GM23338 (cell line): ENCODE measurements at places on chromosomes 7 and 10.
A peak's percentile ranks its signal among the peaks of the same experiment; 100 is the strongest.

DNA sequence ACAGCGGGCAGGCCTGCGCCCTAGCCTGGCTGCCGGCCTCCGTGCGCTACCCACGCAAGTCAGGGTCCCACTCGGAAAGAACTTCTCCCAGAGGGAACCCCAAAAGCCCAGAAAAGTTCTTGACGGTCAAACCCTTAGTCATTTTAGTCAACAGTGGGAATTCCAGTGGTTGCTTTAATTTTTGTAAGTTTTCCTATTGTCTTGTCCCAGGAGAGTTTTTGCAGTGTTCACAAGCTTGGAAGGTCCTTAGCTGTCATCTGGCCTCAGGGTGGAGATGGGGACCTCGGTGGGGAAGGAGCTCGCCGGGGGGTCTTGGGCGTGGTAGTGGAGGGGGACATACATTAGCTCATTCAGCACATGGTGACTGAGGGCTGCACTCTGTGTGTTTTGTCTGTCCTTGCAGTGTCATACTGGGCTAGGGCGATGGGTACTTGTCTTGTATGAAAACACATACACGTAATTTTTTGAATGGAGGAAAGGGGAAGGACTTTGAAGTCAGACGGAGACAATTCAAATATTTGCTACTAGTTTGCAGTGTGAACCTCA is 736 bp downstream of the MINDY4 start:
- peak overlapping the region; percentile 97 for H3K4me3 ChIP-seq
- H3K4me1 ChIP-seq: peaks cover 6% of the 10 kb centered on the region; the same call in 1 of the 2 replicates
- no peak for DNase-seq
- no peak overlapping the region for H3K27ac ChIP-seq
- H3K36me3 ChIP-seq: no peaks in the 10 kb centered on the region

DNA sequence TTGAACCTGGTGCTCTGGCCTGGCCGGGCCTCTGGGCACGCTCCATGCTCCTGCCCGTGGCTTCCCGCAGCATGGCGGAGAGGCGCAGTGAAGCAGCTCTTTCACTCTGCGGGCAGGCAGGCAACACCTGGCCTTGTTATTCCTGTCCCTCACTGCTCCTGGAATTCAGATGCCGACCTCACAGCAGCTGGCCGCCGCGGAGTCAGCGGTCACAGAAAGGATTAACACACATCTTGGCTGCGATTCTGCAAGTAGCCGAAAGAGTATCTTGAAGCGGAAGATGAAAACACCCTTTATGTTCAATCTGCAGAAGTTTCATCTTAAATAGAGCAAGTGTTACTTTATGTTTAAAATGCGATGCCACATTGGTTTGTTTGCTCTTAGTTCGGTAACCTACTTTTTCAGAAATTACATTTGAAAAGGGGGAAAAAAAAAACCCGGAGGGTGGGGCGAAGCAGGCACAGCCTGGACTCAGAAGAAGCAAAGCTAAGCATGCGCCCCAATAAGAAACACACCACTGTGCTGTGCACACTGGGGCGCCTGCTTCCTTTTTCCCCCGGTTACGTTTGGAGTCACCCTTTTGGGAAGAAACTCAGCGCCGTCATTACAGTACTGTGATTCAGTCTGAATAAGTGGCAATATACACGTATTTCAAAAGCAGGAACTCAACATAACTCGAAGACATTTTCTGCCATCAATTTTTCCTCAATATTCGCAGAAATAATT is 42.3 kb downstream of the BRI3 start:
- H3K27me3 ChIP-seq: no peaks in the 10 kb centered on the region
- H3K36me3 ChIP-seq: no peaks in the 10 kb centered on the region
- peak; percentile 80 for DNase-seq
- peaks cover 16% of the 10 kb centered on the region for H3K4me1 ChIP-seq
- H3K4me3 ChIP-seq: peak overlapping the region; percentile 40

DNA sequence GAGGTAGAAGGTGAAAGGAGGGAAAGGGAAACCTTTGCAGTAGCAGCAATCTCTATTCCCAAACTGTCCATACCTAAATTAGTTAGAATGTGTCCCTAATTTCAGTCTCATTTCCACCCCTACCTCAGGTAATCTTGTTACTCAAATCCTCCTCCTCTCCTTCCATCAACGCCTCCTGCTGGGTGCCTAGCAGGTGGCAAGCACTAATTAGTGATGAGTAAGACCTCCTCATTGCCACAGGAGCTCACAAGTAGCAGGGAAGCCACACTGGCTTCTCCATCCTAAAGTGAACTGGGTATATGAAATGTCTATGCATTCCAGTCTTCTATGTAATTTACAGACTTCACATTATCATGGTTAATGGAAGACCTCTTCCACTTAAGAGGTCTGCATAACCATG is 25.7 kb upstream of the FAM133B start:
- H3K4me3 ChIP-seq: no peak overlapping the region
- peak; percentile 15 for DNase-seq
- no peaks in the 10 kb centered on the region for H3K36me3 ChIP-seq
- no peaks in the 10 kb centered on the region for H3K4me1 ChIP-seq
- no peak overlapping the region for H3K27ac ChIP-seq

- H3K36me3 ChIP-seq: no peaks in the 10 kb centered on the region
- H3K4me1 ChIP-seq: no peaks in the 10 kb centered on the region
- no peak overlapping the region for H3K4me3 ChIP-seq
- no peaks in the 10 kb centered on the region for H3K27me3 ChIP-seq
- DNase-seq: no peak
Measured at GRCh38 chr10:72573079-72573478, 52.8 kb downstream of the MICU1 start.

- H3K4me1 ChIP-seq: no peaks in the 10 kb centered on the region
- H3K27me3 ChIP-seq: no peaks in the 10 kb centered on the region
- no peak overlapping the region for H3K27ac ChIP-seq
- H3K4me3 ChIP-seq: no peak overlapping the region
Measured at GRCh38 chr10:19947215-19947614, 131.0 kb downstream of the PLXDC2 start.

- no peaks in the 10 kb centered on the region for H3K27me3 ChIP-seq
- no peaks in the 10 kb centered on the region for H3K4me1 ChIP-seq
- H3K4me3 ChIP-seq: no peak overlapping the region
- no peaks in the 10 kb centered on the region for H3K36me3 ChIP-seq
Measured at GRCh38 chr7:81682873-81683272, 87.0 kb downstream of the HGF start.

- peaks cover 7% of the 10 kb centered on the region; the same call in 1 of the 2 replicates for H3K36me3 ChIP-seq
- no peak overlapping the region for H3K27ac ChIP-seq
- peaks cover 43% of the 10 kb centered on the region for H3K4me1 ChIP-seq
- no peak for DNase-seq
- H3K4me3 ChIP-seq: peak overlapping the region; percentile 93
Measured at GRCh38 chr10:110500515-110500905, 2.8 kb downstream of the DUSP5 start.

DNA sequence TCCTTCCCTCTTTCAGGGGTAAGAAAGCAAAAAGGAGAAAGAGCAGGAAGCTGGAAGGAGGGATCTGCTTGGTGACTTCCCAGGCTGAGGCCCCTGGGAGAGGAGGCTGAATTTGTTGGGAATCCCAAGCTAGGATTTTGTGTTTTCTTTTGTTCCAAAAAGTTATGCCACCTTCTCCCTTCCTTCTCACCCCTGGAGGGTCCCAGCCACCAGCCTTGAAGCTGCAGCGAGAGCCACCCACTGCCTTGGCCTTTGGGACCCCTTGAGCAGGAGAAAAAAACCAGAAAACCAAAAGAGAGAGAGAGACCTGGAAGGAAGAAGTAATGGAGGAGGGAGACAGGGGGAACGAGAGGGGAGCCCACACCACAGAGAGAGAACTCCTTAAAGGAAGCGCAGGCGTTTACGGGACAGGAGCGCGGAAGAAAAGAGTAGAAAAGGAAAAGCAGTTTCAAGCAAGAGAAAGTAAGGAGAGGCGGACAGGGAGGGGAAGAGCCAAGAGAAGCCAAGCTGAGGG is 7.2 kb downstream of the VAX1 start:
- peak overlapping the region; percentile 55 for H3K4me3 ChIP-seq
- H3K4me1 ChIP-seq: peaks cover 61% of the 10 kb centered on the region
- H3K27ac ChIP-seq: no peak overlapping the region
- H3K36me3 ChIP-seq: no peaks in the 10 kb centered on the region

- no peak overlapping the region for H3K27ac ChIP-seq
- H3K27me3 ChIP-seq: no peaks in the 10 kb centered on the region
- no peaks in the 10 kb centered on the region for H3K36me3 ChIP-seq
Measured at GRCh38 chr7:140027858-140028257, 34.9 kb downstream of the PARP12 start.

DNA sequence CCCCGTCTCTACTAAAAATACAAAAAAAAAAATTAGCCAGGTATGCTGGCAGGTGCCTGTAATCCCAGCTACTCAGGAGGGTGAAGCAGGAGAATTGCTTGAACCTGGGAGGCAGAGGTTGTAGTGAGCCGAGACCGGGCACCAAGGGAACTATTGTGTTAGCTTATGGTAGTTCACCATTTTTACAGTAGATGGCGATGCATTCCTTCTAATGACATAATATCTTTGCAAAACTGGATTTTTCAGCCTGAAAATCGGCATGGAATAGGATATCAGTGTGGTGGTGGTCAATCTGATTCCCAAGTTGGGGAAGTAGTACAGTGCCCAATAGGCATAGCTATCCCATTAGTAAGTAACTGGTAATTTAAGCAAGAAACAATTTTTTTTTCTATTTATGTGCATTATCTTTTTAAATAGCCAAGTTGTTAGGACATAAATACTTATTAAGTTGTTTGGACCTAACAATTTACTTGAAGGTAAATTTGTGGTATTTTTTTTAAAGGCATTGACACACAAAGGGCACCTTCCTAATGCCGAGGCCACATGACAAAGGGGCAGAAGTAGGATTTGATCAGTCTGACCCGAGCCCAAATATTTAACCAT is 17.6 kb upstream of the IMPDH1 start:
- peak; percentile 88 for DNase-seq
- no peaks in the 10 kb centered on the region for H3K27me3 ChIP-seq
- peaks cover 8% of the 10 kb centered on the region; the same call in 1 of the 2 replicates for H3K4me1 ChIP-seq

GRCh38 chr10:110336111-110336721 is 31.5 kb upstream of the SMNDC1 start:
- H3K36me3 ChIP-seq: no peaks in the 10 kb centered on the region
- peaks cover 16% of the 10 kb centered on the region for H3K4me1 ChIP-seq
- H3K27me3 ChIP-seq: no peaks in the 10 kb centered on the region
- H3K27ac ChIP-seq: peak overlapping the region; percentile 6; the same call in 1 of the 2 replicates

DNA sequence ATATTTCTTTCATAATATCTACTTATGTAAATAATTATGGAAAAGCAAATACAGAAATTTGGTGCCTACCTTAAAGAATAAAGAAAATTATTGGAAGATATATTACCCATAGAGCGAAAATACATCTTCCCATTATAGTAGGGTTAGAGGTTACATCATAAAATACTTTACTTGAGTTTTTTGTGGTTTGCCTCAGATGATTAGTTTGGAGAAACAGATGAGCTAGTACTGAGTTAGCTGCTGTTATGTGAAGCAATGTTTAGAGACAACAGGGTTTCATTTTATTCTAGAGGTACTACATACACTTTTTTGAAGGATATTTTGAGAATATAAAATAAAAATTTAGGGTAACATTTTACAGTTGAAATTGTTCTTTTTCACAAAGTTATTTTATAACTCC is 2.9 kb upstream of the MLLT10 start:
- H3K36me3 ChIP-seq: no peaks in the 10 kb centered on the region
- H3K4me1 ChIP-seq: peaks cover 50% of the 10 kb centered on the region
- H3K27me3 ChIP-seq: no peaks in the 10 kb centered on the region

GRCh38 chr10:117133273-117134055 is 4.6 kb downstream of the VAX1 start:
- no peak overlapping the region for H3K27ac ChIP-seq
- H3K4me3 ChIP-seq: peak overlapping the region; percentile 55
- peak; percentile 39 for DNase-seq
- peaks cover 76% of the 10 kb centered on the region for H3K4me1 ChIP-seq
- H3K36me3 ChIP-seq: no peaks in the 10 kb centered on the region
- peaks cover 99% of the 10 kb centered on the region for H3K27me3 ChIP-seq

DNA sequence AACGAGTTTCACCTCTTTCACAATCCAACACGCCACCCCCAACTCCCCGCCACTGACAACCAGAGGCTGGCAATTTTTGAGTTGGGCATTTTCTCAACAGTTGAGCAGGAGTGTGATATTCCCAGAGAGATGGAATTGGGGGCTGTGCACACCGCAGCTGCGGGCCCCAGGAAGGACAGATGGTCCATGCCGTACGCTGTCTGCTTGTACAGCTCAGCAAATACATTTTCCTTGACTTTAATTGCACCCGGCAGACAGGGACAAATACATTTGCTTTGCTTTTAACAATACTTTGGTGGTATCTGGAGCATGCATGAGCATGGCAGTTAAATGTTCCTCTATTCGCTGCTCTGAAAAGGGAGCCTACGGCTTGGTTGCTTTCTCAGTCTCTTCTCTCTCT is 354.2 kb upstream of the DPP6 start:
- H3K27me3 ChIP-seq: no peaks in the 10 kb centered on the region
- H3K4me3 ChIP-seq: no peak overlapping the region
- no peak for DNase-seq
- H3K27ac ChIP-seq: no peak overlapping the region
- H3K36me3 ChIP-seq: 0 out of 2 replicates have a peak, but pooled peaks cover 6% of the 10 kb centered on the region

GRCh38 chr10:59234816-59235429 is 58.5 kb downstream of the PHYHIPL start:
- H3K4me1 ChIP-seq: no peaks in the 10 kb centered on the region
- H3K36me3 ChIP-seq: no peaks in the 10 kb centered on the region
- DNase-seq: peak; percentile 54
- H3K4me3 ChIP-seq: no peak overlapping the region
- H3K27me3 ChIP-seq: no peaks in the 10 kb centered on the region

DNA sequence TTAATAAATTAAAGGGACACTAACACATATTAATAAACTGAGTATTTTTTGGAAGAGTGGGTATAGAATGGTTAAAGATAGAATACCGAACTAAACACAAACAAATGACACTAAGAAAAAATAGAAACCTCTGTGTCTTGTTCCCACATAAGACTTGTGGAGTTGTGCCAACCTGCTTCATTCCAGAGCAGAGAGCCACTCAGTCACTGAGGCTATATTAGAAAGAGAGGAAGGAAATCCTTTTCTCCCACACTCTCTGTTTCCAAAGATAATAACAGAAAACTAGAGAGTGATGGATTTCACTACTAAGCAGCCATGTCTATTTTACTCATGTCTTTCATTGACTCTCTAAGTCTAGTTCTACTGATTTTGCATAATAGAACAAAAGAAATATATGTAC is 26.0 kb downstream of the CTNNA3 start:
- DNase-seq: no peak
- no peaks in the 10 kb centered on the region for H3K27me3 ChIP-seq
- no peak overlapping the region for H3K27ac ChIP-seq
- H3K4me3 ChIP-seq: no peak overlapping the region

- no peaks in the 10 kb centered on the region for H3K36me3 ChIP-seq
- no peaks in the 10 kb centered on the region for H3K4me1 ChIP-seq
- H3K27ac ChIP-seq: no peak overlapping the region
Measured at GRCh38 chr7:30814700-30815387, 43.6 kb downstream of the MINDY4 start.

DNA sequence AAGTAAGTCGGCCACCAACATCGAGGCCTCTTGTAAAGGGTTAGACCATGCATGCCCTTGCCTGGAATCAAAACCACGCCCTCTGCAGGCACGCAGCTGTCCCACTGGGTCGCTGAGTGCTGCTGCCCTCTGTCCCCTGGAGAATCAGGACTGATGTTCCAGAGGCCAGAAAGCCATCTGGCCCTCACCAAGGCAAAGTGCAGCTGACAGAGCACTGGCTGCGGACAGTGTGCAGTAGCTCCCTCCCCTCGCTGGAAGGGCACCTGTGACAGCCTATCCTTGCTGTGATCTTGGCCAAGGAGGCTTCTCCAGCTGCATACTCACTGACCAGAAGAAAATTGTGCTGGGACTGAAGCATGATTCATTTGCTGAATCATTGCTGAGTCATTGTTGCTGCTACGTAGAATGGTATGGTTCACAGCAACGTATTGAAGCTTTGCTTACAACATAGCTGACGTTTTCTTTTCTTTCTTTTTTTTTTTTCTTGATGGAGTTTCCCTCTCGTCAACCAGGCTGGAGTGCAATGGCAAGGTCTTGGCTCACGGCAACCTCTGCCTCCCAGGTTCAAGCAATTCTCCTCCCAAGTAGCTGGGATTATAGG is 30.4 kb downstream of the DDC start:
- no peak overlapping the region for H3K27ac ChIP-seq
- H3K27me3 ChIP-seq: no peaks in the 10 kb centered on the region
- no peak overlapping the region for H3K4me3 ChIP-seq
